ENCODE measurements at places on chromosomes 12 and 14. TPM values are rescaled to one million over a fixed set of nuclear protein-coding genes. Genes with fewer than 3 reads are reported as not detected.

The SLC22A17 gene
- 2.0 TPM for total RNA-seq

The PAPLN gene
- total RNA-seq: 5.1 TPM

The HIGD1C gene
- not detected for total RNA-seq

The ABCC9 gene
- total RNA-seq: 3.0 TPM

The RPGRIP1 gene
- not detected for total RNA-seq

The GLIPR1L2 gene
- total RNA-seq: 0.24 TPM

The RHOJ gene
- 2.0 TPM for total RNA-seq

The RAPGEF3 gene
- 16.5 TPM for total RNA-seq

The BRI3BP gene
- 15.4 TPM for total RNA-seq

GRCh38 chr12:72304751-72305150 lies 32.6 kb downstream of the TRHDE start:
- no peak for ATAC-seq

- ATAC-seq: no peak
Observed at GRCh38 chr12:22653075-22653474, 28.1 kb downstream of the ETNK1 start.

GRCh38 chr12:104510145-104510872 lies 53.6 kb downstream of the CHST11 start:
- no peak for ATAC-seq

GRCh38 chr14:95677179-95677835 lies 8.9 kb upstream of the TCL1B start:
- ATAC-seq: no peak

GRCh38 chr12:43361031-43361710 lies 190.8 kb downstream of the ADAMTS20 start:
- no peak for ATAC-seq

DNA sequence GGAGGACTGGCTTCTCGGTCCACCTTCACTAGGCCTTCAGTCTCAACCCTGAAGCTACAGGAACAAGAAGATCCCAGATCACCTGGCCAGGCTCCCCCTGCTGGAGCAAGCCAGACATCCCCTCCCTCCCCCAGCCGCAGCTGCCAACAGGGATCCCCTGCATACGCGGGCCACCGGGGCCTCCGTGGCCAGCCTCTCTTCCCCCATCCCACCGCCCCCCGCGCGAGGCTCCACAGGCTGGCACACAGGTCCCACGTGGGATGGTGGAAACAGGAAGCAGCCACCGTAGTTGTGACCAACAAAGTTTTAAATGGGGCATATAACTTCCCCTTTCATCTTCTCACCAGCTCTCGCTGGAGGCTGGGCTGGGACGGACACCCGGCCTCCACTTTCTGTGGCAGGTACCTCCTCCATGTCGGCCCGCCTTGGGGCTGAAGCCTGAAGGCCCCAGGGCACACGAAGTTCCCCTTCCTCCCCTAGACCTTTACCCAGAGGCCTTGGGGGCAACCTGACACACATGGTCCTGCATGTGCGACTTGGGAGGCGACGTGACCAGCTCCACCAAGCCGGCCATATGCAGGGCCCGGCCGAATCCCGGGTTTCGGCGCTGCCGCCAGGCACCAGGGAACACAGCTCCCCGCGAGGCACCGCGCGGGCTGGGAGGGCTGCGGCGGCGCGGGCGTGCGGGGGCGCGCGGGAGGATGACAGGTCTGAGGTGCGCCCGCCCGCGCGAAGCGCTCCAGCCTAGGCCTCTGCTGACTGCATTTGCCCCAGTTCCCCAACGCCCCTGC lies 44.4 kb upstream of the PNMA1 start:
- ATAC-seq: peak; percentile 9

- no peak for ATAC-seq
Observed at GRCh38 chr14:97634751-97635150, 837.6 kb downstream of the VRK1 start.

DNA sequence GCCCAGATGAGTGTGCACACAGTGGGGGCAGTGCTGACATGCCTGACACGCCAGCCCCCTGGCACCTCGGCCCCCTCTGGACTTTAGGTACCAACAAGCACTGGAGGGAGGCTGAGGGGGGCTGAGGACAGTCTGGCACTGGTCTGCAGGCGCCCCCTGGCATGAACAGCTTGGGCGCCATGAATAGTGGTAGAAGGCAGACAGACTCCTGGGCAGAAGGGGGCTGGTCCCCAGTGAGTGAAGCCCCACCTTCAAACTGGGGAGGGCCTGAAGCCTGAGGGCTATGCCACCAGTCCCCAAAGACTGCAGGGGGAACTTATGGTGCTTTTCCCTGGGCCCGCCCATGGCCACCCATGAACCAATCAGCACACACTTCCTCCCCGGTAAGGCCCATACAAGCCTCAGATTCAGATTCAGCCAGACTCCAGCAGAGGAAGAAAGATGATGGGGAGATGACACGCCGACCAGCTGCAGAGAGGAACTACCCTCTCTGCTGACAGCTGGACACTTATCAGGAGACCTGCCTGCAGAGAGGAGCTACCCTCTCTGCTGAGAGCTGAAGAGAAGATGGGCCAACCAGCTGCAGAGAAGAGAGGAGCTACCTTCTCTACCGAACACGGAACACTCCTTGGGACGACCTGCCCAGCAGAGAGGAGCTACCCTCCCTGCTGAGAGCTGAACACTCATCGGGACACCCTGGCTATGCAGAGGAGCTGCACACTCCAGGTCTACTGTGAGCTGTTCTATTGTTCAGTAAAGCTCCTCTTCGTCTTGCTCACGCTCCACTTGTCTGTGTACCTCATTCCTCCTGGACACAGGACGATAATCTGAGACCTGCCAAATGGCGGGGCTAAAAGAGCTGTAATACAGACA lies 324.5 kb downstream of the PCNX1 start:
- no peak for ATAC-seq

- no peak for ATAC-seq
Observed at GRCh38 chr14:102493585-102493984, 16.0 kb downstream of the ANKRD9 start.

DNA sequence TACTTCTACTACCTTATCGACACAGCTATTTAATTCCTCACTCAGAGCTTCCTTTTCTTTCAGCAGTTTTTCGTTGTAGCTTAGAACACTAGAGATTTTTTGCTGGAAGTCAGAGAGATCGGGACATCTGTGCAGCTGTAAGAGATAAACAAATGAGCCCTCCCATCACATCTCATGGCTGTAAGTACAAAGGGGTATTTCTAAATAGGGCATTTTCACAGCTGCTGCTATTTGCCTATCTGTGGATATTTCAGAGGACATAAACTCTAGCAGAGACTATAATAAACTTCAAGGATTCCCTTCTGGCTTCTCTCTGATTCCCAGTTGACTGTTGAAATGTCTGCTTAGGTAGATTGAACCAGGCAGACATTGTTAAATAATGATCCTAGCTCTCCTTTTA lies 76.1 kb upstream of the SAV1 start:
- ATAC-seq: no peak

DNA sequence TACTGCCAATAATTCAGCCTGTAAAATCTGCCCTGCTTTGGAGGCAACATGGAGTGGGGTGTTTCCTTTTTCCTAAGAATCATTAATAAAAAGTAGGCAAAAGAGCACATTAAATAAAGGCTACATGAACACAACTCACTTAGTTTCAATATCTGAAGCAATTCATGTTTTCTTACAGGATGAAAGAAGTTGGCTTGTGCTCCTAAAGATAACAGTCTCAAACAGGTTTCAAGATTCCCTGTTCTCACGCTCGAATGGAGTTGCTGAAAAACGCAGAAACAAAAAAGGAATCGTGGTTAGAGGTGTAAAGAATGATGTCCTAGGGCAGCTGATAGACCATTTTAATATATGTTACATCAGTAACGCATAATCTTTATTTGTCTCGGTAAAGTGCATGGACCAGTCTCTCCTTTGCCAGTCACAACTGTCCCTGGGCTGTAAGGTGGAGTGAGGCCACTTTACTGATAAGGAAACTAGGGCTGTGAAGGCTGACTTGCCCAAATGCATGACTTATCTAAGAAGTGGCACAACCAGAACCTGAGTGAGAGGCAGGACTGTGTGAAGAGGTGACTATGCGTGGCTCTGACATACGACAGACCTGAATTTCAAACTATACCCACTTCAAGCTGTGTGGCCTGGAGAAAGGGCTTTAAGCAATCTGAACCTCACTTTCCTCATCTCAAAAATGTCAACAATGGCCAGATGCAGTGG lies 12.6 kb downstream of the GIT2 start:
- ATAC-seq: no peak

DNA sequence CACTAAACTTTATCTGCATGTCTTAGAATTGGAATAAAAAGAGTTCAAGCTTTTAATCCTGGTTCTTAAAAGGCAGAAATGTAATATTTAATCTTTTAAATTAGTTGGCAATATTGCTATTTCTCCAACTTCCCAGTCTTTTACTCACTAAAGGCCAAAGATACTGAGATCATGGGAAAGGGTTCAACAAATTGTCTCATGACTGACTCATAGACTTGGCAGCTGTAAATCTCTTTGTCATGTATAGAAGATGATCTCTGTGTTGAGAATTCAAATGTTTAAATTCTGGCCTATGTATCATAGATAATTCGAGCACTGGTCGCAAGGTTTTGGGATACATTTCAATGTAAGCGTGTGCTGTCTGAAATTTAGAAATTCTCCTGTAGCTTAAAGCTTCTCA lies 40.1 kb upstream of the STRAP start:
- no peak for ATAC-seq

DNA sequence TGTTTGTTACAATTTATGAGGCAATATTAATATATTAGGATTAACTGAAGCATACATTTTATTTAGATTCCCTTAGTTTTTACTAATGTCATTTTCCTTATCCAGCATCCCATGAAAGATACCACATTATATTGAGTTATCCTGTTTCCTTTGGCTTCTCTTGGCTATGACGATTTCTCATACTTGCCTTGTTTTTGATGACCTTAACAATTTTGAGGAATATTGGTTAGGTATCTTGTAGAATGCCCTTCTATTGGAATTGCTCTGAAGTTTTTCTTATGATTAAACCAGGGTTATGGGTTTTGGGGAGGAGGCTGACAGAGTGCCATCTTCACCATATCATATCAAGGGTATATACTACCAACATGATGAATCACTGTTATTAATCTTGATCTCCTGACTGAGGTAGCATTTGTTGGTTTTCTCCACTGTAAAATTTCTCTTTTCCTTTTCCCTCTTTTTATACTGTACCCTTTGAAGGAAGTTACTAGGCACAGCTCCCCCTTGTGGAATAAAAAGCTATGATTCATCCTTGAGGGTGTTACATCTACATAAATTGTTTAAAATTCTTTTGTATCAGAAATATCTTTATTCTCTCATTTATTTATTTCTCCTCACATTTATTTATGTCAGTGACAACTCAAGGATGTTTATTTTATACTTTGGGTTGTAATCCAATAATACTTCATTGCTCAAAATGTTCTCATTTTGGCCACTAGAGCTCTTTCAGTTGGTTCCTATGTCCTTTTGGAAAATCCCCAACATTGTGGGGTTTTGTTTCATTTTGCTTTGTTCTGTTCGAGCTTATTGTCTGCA lies 239.0 kb downstream of the SLC16A7 start:
- ATAC-seq: no peak

GRCh38 chr12:19388131-19388549 lies 51.2 kb upstream of the AEBP2 start:
- no peak for ATAC-seq

DNA sequence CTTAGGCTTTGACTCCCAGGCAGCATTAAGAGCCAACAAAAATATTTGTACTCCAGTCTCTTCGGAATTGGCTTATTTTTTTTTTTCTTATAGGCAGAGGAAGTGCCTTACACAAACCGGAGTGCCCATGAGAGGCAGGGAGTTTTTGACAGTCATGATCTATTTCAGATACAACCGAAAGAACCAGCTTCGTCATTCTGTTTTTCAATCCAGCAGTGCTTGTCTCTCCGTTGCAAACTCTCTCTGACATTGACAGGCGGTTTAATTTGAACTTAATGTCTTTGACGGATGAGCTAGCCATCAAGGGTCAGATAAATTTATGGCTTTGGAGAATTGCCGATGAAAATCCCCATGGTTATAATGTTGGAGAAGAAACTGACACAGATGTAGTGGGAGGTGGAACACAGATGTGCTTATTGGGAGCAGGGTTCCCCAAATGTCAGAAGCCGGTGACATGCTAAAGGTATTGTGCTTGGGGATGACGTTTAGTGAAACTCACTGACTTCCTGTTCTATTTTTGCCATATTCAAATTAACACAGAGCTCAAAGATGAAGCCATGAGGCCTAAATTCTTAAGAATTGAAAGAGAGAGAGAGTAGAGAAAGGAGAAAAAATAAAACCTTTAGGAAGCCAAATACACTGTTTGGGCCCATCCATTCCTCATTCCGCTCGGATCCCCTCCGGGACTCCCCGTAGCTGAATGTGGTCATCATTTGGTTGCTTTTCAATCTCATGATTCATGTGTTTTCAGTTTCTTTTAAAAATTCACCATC lies 59.7 kb downstream of the PLXNC1 start:
- ATAC-seq: peak; percentile 47

GRCh38 chr14:103848175-103849077 lies 1.1 kb upstream of the PPP1R13B start:
- ATAC-seq: peak; percentile 46

DNA sequence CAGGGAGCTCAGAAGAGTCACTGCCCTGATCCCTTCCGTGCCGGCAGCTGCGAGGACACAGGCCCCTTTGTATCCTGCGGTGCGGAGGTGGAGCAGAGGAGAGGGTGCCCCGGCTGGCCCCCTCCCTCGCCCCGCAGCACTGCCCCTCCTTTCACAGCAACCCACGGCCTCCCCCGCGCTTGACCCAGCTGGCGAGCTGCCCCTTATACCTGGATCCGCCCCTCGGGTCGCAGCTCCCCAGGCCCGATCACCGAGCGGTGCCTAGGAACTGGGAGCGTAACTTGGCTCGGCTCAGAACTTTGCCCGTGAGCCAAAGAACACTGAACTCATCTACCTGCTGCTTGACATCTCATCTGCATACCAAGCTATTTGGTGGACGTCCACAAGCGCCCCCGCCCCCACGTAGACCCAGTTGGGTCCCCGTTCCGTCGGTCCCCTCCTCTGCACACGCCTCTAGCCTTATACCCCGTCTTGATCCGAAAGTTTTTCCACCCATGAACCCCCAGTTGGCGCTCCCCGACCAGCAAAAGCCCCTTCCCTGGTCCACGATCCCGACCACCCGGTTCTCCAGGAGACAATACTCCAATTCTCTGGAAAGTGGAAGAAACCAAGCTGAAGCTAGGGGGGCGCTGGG lies 697 bp upstream of the DNAJC14 start:
- peak; percentile 35 for ATAC-seq

GRCh38 chr14:30710876-30711275 lies 88.8 kb downstream of the SCFD1 start:
- no peak for ATAC-seq

GRCh38 chr12:128763395-128763794 lies 60.4 kb downstream of the SLC15A4 start:
- ATAC-seq: no peak

DNA sequence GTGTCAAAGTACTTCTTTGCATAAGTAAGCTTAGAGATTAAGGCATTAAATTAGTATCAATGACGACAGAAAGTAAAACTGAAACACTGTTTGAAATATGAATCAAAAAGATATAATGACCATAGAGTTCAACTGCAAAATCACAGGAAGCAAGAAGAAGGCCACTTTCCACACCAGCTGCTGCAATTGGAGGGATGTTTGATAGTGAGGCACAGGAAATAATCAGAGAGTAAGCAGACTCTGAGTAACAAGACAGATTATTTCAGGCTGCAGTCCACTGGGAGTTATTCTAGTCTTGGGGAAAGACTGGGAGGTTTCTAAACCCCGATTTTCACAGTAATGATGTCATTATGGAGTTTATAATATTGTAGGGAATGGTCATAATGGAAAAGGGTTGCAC lies 12.9 kb downstream of the MDGA2 start:
- ATAC-seq: no peak
